ENCODE measurements at places on chromosomes 1 and 21. TPM values are rescaled to one million over a fixed set of nuclear protein-coding genes. Genes with fewer than 3 reads are reported as not detected.

- no peaks in the 10 kb centered on the region for H3K4me1 ChIP-seq
- H3K36me3 ChIP-seq = no peaks in the 10 kb centered on the region
- H3K4me3 ChIP-seq = no peak overlapping the region
- no peaks in the 10 kb centered on the region for H3K27me3 ChIP-seq
- DNase-seq = no peak
Observed at GRCh38 chr1:151158326-151158725, 1.9 kb downstream of the TNFAIP8L2 start.

GRCh38 chr1:116286541-116286971, 86.5 kb upstream of the ATP1A1 start:
- DNase-seq = no peak
- H3K27ac ChIP-seq = no peak overlapping the region
- no peak overlapping the region for H3K4me3 ChIP-seq
- no peaks in the 10 kb centered on the region for H3K36me3 ChIP-seq

DNA sequence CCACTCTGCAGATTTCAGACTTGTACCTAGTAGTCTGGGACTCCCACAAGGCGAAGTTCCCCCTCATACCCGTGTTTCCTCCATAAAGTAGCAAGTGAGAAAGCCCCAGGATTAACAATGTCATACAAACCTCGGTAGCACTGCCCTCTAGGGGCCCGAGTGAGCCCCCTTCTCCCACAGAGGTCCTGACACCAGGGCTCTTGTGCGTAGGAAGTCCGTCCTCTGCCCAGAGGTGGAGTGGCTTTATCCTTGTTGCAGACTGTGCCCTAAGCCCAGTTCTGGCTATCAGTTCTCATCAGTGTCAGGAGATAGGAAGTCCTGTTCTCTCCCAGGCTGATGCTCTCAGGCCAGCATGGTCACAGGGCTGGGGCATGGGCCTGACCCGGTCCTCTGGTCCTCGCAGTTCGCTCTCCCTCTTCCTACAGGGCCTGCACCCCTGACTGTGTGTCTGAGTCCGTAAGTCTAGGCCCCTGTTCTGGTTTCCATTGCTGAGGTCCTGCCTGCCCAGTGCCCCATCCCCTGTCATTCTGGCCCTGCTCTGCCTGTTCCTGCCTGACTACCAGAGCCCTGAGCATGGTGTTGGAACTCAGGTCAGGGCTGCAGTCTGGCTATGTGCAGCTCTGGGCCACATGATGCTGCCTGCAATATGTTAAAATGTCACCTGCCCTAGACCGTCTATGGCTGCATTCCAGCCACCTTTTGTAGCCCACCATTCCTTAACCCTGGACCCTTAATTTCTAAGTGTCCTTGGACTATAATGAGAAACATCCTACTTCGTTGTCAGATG, 285.6 kb downstream of the ASTN1 start:
- no peaks in the 10 kb centered on the region for H3K36me3 ChIP-seq
- H3K4me1 ChIP-seq = no peaks in the 10 kb centered on the region
- H3K27ac ChIP-seq = no peak overlapping the region
- H3K27me3 ChIP-seq = no peaks in the 10 kb centered on the region
- no peak overlapping the region for H3K4me3 ChIP-seq

The ATP5PO gene
- 213 TPM for total RNA-seq

The KCNE1 gene
- 2.5 TPM for total RNA-seq

The HES4 gene
- total RNA-seq = 60.6 TPM
